Stimulated activated CD8-positive, alpha-beta memory T cell treated with anti-CD3 and anti-CD28 coated beads, Interleukin-7, amount 100 ng/mL, for 24 hours (primary cell): ENCODE measurements at places on chromosomes 3 and 15.

DNA sequence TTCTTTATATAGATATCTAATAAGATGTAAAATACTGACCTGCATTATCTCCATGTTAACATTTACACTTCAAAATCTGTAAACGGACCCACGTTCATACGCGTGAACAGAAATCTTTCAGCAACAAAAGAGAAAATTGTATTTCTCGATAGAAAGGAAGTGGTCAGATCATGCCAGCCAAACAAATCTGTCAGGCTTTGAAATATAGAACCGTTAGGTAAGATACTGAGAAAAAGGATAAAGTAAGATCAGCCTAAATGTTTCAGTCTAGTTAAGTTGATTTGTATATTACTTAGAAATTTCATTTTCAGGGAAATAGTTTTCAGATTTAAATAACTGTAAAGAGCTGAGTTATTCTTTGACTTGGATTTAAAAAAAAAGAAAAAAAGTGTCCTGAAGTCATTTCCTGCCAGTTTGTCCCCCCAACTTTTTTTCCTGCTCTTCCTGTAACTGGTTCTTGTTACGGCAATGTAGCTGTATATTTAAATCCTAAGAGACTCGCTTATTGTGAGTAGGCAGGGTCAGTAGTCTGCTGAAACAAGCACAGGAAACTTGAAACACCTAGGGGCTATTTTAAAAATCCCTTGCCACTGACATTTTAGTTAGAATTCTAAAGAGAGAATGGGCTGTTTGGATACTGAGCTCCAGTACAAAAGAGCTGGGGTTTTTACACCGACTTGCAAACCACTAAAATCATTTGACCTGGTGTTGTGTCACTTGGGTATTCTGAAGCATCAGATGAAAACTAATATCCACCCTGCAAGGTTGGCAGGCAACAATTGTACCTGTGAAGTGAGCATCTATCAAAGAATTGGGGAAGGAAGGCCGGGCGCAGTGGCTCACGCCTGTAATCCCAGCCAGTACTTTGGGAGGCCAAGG lies 237.5 kb downstream of the UBE2E2 start:
- DNase-seq: no peak

DNA sequence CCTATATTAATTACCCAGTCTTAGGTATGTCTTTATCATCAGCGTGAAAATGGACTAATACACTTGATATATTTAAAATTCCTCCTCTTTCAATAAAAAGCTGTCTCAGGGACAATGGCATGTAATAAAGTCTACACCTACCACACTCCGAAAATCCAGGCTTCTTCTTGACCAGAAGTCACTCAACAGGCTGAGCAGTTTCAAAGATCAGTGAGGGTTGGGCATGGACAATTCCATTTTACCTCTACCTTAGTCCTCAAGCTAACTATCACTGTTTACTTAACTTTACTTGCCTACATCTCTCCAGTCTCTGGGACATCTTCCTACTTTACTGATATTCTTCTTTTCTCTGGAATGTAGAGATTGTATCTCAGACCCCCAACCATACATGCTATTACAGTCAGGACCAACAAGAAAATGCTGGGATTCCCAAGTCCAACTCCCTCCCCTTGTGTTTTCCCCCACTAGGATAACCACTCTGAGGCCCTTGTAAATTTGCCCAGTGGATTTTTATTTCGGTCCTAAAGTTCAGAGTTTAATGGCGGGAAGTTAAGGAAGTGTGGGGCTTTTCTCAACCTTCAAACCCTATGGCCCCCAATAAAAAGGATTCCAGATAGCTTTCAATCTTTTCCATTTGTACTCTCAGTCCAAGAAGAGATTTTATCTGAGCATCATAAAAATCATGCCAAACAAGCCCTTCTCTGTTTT lies 137.1 kb upstream of the TSC22D2 start:
- DNase-seq: no peak

DNA sequence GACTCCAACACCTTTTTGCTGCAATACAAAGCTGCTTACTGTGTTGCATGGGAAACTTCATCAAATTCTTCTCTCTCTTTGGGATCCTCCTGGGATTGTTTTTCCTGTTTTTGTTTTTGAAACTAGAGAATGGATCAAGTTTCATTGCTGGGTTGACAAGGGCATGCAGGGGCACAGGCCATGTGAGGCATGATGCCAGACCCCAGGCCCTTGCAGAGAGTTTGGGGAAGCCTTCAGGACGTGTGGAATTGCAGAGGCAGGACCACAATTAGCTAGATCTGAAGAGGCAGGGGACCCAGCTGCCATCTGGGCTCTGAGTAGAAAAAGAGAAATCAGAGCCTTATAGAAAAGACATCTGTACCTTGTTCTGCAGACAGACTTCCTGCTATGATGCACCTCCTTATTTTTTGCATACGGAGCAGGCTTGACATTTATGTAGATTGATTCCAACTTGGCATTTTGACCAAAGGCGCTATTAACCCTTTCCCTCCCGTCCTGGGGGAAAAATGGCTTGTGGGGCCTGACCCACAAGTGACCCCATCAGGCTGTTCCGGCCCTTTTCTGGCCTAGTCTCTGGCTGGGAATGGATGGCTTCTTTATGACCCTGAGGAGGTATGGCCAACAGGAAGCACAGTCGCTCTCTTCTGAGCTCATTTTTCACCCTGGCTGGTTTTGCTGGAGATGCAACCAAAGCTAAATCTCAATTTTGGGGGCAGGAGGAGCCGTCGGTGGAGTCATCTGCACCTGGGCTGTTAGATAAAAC lies 44.3 kb upstream of the CHRNB4 start:
- no peak for DNase-seq

GRCh38 chr3:197309528-197310361 lies 11.3 kb upstream of the DLG1 start:
- no peak for DNase-seq

DNA sequence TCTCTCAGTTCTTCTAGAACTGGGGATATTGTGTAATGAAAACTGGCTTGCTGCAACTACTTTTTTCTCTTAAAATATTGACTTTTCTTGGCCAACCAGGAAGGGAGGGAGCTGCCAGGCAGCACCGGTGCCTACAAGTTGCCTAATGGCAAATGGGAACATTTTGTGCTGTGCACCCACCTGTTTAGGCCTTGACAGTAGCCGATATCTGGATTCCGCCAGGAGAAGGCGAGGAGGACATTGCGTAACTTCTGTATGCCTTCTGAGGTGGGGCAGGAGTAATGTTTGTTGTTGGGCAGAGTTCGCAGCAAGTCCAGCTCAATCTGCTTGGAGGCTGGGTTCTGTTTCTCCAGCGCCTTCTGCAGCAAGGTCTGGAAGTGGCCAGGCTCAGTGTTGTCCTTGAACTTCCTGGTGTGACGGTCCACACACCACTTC lies 64.9 kb downstream of the TBC1D2B start:
- DNase-seq: no peak

GRCh38 chr3:141610939-141611338 lies 124.1 kb downstream of the RASA2 start:
- no peak for DNase-seq

- DNase-seq: no peak
Observed at GRCh38 chr3:11364181-11364580, 92.0 kb downstream of the ATG7 start.

GRCh38 chr3:73783811-73784210 lies 159.1 kb upstream of the PDZRN3 start:
- no peak for DNase-seq

GRCh38 chr3:10358309-10358980 lies 37.5 kb upstream of the SEC13 start:
- DNase-seq: no peak

- no peak for DNase-seq
Observed at GRCh38 chr3:163422671-163423070, 1655.6 kb downstream of the SI start.

DNA sequence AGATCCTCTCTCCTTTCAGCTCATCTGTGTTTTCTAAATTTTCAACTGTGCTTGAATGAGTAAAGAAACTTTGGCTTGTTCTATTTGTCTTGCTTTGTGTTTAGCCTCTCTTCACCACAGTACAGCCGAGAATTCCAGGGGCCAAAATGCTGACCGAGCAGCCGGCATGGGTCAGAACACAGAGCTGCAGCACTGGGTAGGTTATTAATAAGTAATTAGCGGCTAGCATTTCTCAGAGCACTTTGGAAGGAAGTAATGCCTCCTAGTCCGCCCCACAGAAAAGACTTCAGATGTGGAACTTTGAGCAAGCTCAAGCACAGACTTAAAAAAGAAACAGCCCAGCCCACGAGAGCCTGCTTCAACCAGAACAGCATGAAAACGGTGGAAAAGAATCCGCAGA lies 343.9 kb downstream of the ARRDC4 start:
- DNase-seq: no peak

GRCh38 chr15:81323559-81323943 lies 390 bp downstream of the STARD5 start:
- DNase-seq: no peak

DNA sequence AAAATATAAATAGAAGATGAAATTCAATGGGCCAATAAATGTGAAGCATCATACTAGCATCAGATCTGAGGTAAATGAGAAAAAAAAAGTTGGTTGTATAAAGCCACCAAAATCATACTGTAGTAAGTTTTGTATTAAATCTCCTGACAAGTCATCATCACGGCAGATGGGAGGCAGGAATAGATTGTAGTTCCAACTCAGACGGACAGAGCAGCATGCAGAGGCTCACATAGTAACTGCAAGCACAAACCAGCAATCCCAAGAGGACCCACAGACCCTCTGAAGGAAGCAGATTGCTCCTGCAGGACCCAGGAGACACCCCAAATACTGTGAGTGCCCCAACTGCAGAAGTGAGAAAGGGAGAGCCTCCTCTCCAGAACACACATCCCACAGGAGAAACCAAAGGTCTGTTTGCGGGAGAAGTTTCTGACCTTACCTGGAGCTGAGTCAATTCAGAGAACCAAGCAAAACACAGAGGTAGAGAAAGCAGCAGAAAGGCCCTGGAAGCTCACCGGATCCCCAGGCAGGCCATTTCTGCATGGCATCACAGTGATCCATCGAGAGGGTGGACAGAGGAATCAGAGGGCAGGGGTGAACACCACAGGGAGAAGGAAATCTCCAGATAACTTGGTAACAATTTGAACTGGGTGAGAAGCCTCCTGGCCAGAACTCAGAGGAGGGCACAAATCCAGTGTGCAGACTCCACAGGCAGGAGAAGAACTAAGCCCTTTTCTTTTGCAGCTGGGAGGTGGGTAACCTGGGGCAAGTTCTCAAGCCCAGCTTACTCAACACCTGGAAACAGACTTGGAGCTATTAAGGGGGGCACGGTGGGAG lies 141.6 kb upstream of the ARHGEF26 start:
- DNase-seq: no peak
